Mammary microvascular endothelial cell (primary cell): ENCODE measurements at places on chromosomes 12 and 14. TPM values are rescaled to one million over a fixed set of nuclear protein-coding genes. Genes with fewer than 3 reads are reported as not detected.

NUBPL gene
- 6.2 and 6.6 TPM in 2 replicates for total RNA-seq

PUS7L gene
- total RNA-seq, result 6.5 and 11.1 TPM in 2 replicates

HNF1A gene
- not detected in 2 replicates for total RNA-seq

MYF5 gene
- not detected in 2 replicates for total RNA-seq

GABARAPL1 gene
- 27.2 and 29.2 TPM in 2 replicates for total RNA-seq

CFAP54 gene
- total RNA-seq, result 3.7 and 4.2 TPM in 2 replicates

RNF212B gene
- not detected in 2 replicates for total RNA-seq

ACRBP gene
- total RNA-seq, result 0.27 and 0.84 TPM in 2 replicates

CMTM5 gene
- not detected in 2 replicates for total RNA-seq

BMAL2 gene
- 29.8 and 33.0 TPM in 2 replicates for total RNA-seq

WDR20 gene
- total RNA-seq, result 13.9 and 15.3 TPM in 2 replicates

KRT72 gene
- not detected in 2 replicates for total RNA-seq
